HT1080 (cell line): ENCODE measurements at places on chromosomes 7 and 10.

- DNase-seq = no peak
Measured at GRCh38 chr7:111470998-111471397, 91.3 kb downstream of the IMMP2L start.

DNA sequence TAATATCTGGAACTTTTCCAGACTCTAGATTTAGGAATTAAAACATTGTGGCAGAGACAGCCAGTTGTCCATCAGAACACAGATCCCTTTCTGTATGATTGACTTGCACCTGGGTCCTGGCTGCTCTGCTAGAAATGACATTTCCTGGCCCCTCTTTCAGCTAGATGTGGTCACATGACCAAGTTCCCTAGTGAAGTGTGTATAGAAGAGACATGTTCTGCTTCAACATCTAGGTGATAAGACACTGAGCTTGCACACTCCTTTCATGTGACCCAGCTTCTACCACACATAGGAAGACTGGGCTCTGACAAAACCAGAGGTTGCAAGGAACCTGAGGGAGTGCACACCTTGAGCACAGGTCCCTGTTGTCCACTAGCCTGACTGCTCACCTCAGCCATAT, 22.8 kb upstream of the DYNC1I1 start:
- DNase-seq = no peak

DNA sequence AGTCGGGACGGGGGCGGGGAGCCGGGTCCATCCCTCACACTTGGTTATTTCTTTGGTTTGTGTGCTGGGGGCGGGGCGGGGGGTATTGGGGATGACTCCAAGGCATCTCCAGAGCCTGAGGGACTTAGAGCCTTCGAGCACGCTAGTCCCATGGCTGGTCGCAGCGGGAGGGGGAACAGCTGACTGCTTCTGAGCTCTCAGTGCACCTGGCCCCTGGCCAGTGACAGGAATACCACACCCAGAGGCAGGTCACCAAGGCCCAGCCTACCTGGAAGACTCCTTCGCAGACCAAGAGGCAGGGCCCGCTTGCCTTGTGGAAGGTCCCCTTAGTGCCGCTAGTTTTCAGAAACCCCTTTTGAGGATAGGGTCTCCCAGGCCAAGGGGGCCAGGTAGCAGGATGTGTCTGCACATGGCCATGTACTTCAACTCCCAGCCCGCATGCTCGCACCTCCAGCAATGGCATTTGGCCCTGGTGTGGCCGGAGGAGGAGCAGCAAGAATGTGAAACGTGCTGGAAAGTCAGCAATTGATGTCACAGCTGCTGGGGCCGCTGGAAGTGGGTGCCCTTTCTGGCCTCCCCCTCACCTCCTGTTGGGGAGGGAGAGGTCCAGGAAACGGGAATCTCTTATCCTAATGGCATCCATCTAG, 40.3 kb downstream of the AGAP3 start:
- DNase-seq = no peak

DNA sequence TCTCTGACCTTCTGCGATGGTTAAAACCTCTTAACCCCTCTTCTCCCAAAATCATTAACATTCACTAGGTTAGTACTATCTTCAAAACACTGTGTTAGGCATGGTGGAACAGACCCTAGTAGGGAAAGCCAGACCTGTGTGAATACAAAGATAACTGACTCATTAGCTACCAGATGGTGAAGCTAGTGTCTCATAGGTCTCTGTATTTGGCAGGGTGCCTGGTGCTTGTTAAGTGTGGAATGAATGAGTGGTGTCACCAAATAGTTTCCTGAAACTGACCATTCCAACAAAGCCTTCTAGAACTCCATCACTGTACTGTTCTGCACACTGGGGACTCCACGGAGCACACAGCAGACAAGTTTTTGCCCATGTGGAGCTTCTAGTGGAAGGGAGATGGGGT, 27.7 kb upstream of the TM9SF3 start:
- peak; percentile 91 for DNase-seq

DNA sequence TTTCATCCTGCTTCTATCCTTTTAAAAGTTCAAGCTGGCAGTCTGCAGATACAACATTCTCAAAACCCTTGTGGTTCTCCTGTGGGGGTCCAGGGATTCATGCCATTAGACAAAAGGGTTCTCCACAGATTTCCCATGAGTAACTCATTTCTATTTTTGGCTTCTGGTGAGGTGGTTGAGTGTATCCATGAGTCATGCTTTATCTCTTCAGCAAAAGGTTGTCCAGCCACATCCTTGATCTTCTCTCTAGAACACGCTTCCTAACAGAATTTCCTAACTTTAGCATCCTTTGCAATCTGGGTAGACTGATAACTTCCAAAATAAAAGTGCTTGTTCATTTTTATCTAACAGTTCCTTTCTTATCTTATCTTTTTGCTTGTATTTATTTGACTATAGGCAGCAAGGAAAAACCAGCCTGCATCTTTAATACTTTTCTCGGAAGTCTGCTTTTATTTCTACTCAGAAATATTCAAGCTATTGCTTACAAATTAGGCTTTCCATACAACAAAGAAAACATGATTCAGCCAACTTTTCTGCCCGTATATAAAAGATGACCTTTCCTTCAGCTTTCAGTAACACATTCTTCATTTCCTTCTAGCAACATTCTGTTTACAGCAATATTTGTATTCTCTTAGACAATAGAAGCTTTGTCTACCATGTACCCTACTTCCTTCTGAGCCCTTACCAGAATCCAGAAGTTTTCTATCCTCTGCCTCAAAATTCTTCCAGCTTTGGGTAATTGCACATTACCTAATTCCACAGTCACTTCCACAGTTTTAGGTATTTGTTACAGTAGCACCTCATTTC, 79.3 kb upstream of the IL6 start:
- DNase-seq = peak; percentile 98
